Naive thymus-derived CD4-positive, alpha-beta T cell (primary cell): ENCODE measurements at places on chromosomes 4 and X. TPM values are rescaled to one million over a fixed set of nuclear protein-coding genes. Genes with fewer than 3 reads are reported as not detected.

DNA sequence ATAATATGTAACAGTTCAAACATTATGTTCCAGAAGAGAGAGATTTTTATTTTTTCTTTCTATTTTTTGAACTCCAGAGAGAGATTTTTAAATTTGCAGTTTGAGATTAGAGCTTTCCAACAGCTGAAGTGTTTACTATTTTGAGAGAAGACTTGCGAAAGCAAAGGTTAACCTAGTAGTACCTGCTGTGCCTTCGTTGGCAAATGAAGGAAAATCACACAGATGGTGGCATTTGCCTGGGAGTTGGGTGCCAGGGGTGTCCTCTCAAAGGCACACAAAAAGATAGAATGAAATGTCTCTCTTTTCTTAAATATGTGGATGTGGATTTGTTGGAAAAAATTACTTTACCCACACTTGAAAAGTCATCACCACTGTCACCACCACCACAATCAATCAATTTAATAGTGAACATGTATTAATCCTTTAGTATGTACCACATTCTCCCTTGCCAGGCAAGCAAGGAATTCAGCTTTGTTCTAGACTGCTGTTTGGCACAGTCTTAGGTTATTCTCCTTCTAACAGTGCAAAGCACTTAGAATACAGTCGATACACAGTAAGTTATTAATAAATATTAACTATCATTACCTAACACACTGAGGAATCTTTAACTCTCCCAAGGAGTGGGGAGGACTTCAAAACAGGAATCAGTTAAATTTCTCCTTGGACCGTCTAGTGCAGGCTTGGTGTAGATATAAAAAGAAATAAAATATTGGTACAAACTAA is 838.2 kb upstream of the FTHL17 start:
- no peak for DNase-seq

The SH3BP2 gene
- total RNA-seq: 269 TPM

The EGF gene
- not detected for total RNA-seq

DNA sequence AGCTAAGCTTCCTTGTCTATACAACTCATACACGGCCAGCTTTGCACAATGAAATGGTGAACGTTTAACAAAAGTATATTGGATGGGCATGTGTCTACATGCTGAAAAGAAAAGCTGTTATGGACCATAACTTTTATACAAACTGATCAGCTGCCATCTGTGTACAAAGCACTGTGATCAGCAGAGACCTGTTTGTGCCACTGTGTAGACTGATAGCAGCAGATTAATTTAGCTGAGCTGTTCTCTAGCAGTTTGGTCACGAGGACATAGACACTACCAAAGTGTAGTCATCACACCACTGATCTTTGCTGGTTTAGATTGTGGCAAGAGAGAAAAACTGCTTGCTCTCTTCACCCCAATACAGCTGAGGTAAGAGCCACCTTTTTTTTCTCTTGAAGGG is 124.5 kb downstream of the RAPGEF2 start:
- no peak for DNase-seq
